ENCODE measurements at places on chromosomes 6 and 20.

DNA sequence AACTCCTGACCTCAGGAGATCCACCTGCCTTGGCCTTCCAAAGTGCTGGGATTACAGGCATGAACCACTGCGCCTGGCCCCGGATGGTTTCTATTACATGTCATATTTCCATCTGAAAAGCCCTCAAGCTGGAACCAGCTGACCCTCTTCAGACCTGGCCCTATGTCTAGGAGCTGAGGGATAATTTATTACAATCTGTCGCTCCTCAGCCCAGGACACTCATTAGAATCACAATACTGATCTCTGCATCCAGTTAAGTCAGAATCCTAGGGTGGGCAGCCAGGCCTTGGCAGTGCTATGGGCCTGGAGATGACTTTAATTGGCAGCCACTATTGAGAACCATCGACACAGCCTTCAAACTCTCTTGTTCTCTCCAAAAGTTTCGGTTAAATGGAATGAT is 162.6 kb upstream of the SNX9 start:
- no peak for DNase-seq

DNA sequence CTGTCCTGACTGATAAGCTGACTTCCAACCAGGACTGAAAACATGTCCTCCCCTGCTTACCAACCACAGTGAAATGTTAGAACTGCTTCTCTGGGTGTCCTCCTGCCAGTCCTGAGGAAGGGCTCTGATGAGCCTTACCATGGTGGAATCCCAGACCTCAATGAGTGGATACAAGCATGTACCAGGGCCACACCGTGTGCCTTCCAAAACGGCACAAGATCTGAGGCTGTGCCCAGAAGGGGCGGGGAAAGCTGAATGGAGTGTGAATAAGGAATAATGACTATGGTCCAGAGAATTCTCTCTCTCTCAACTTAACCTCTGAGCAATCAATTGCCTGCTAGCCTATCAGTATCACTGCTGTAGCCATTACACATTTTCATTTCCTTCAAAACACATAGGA is 51.7 kb downstream of the PDE10A start:
- DNase-seq, result no peak

GRCh38 chr20:59005523-59006166 is 1.4 kb downstream of the CTSZ start:
- DNase-seq, result no peak

GRCh38 chr20:46087161-46087560 is 2.6 kb downstream of the NCOA5 start:
- DNase-seq, result no peak

DNA sequence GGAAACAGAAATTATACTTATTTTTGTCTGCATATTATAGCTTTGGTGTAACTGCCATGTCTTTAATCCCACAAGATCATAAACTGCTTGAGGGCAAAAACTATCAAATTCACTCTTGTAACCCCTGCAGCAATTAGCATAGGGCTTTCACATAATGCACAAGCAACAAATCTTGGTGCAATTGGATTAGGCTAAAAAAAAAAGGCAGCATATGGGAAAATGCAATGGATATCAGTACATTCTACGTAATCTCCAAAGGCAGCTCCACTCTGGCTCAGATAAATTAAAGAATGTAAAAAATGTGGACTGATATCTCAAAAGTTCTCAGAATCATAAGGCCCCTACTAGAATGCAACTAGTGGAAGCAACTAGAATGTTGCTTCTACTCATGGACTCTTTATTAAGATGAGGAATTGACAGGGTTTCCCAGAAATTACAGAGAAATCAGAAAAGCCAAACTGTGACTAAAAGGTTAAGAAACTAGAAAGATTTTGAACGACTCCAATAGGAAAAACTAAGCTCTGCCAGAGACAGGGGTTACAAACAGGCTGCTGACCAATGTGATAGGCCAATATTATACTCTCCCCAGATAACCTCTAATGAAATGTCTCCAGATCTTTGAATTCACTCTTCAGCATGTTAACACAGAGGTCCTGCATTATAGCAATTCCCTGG is 55.0 kb downstream of the FILIP1 start:
- no peak for DNase-seq

DNA sequence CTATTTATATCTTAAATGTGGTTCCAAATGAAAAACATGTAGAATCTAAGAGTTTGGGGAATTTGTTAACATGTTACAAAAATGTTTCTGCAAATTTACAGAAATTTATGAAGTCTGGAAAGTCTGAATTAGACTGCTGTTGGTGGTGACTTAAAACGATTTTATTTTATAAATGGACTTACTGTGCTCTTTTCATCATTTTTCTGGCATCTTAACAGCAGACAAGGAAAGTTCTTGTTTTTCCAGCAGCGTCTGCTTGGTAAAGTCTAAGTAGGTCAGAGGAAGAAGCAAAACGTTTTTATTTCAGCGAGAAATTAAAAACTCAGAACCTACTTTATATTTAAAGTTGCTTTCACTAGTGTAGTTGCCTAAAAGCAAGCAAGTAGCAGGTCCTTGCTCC is 48.6 kb upstream of the COL9A1 start:
- no peak for DNase-seq

DNA sequence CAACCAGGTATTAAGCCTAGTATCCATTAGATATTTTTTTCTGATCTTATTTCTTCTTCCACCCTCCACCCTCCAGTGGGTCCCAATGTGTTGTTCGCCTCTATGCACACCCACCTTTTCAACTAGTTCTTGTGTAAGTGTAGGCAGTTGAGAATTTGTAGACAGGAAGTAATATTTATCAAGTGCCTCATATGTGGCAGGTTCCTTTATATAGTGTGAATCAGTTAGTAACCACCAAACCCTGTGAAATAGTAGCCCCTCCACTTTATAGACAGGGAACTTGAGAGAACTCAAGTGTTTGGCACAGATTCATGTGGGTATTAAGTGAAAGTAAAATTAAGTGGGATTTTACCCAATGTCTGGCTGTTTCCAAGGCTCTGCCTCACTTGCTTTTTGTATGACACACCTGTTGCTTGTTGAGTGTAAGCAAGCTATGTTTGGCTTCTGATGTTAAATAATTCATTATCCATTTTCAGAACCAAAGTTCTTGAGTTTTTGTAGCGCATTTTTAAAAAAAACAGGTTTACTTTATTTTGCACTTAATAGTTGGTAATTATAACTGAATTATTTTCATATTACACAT is 24.8 kb downstream of the AFDN start:
- DNase-seq, result no peak

- DNase-seq, result no peak
These were observed 355.4 kb downstream of the CD83 start for GRCh38 chr6:14472986-14473337.

- DNase-seq, result no peak
These were observed 257.2 kb upstream of the EPHA7 start for GRCh38 chr6:93676581-93676980.
